Brain microvascular endothelial cell (primary cell): ENCODE measurements at places on chromosomes 11 and 22.
A peak's percentile ranks its signal among the peaks of the same experiment; 100 is the strongest.

DNA sequence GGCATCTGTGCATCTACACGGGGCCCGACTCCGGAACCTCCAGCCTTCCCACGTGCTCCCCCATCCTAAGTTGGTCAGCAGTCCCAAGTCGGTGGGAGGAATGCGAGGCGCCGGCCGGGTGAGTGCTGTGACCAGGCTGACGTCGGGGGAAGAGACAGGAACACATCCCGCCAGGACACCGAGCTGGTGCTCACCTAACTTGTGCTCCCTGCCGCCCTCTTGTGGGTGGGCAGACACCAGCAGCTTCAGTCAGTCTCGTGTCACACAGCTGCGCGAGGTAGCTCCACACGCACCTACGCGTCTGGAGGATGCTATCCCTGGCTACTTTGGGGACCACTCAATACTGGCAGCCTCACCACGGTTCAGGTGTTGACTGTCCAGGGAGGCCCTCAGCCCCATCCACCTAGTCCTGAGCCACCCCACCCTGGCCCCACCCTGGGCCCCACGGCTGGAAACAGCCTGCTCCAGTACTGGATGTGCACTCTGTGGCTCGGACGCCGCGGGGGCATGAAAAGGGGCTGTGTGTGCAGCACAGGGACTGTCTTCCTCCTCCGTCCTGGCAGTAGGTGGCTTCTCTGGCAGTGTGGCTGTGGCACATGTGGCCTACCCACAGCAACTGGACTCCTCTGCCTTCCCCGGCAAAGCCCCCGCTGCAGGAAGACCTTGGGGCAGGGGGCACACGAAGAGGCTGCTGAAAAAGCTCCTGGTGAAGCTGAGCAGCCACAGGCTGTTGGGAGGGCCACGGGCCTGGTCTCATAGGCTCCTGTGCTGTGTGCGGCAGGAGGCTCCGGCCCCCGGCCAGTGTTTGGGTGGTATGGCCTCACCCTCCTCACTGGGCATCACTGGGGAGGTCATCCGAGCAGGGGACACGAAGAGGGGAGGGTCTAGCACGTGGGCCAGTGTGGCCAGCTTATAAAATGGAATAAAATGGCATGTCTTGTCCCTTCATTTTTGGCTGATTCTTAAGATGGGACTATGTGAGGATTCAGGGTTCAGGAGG lies 11.2 kb upstream of the BID start:
- no peak for DNase-seq

- no peak for DNase-seq
Measured at GRCh38 chr11:43872995-43873394, 7.6 kb upstream of the ALKBH3 start.

DNA sequence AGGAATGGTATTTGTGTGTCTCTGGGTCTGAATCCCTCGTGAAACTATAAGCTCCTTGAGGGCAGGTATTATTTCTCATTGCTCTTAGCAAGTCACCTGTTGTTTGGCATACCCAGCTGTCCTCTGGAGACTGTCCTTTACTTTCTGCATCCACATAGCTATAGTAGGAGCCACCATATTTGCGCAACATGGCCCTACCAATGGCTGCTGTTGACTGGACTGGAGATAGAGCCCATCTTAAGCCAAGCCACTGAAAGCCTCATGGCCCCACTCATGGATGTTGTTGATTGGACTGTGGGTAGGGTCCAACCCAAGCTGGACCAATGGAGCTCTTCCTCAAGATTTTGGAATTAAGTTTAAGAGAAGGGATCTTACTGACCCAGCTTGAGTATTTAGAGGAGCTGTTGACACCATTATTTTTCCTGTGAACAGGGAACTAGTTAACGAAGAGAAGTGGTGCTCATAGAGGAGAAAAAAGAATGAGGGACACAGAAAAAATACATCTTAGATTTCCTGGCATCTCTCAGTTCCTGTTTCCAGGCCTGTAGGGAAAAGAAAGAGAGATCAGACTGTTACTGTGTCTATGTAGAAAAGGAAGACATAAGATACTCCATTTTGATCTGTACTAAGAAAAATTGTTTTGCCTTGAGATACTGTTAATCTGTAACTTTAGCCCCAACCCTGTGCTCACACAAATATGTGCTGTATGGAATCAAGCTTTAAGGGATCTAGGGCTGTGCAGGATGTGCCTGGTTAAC lies 47.2 kb downstream of the LRRC74B start:
- DNase-seq, result no peak

- no peak for DNase-seq
Measured at GRCh38 chr22:46444390-46444854, 93.0 kb downstream of the CELSR1 start.

DNA sequence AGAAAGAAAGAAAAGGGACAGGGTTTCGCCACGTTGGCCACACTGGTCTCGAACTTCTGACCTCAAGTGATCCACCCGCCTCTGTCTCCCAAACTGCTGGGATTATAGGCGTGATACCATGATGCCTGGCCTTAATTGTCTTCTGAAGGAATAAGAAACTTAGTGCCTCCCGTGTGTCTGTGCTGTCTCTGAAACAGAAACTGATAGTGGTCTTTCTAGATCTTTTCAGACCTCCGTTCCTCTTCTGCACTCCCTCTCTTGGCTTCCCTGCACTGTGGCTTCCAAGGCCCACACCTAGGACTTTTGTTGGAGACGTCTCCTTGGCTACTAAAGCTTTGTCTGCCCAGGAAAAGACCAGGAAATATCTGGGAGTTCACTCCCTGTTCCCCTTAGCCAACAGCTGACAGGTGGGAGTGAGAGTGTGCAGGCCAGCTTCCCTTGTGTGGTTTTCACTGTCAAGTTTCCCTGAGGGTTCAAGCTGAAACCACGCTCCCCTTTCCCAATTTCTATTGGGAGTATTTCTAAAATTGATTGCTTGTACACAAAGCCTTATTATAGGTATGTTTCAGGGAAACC lies 10.1 kb upstream of the HTR3B start:
- no peak for DNase-seq

DNA sequence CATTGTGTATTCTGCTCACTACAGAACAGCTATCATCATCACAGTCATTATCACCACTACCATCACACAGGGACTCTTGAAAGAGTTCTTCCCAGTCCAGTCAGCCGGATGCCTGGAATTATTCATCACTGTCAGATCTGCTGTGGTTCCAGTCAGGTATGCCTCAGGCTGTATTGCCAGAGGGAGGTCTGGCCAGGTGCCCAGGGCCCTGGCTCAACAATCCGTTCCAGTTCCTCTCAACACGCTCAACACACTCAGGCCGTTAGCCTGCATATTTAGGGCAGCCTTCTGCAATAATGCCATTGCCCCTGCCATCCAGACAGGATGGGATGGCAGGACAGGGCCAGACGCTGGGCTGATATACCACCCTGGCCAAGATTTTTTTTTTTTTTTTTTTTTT lies 28.6 kb upstream of the RASL10A start:
- peak; percentile 90 for DNase-seq

DNA sequence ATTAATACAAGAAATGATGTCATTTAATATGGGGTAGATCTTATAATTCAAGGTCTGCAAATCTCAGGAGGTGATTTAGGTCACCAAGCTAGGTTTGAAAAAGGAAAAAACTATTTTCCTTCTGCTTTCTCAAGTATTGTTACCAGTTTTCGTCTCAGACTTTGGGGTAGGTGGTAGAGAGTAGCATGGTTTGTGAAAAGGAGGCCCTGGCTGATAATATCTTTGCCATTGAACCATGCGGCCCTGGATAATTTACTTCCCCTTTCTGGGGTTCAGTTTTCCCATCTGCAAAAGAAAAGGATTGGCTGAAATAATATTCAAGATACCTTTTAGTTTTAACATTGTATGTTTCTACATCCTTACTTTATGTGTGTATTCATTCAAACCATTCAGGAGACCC lies 92.1 kb downstream of the WNT11 start:
- no peak for DNase-seq

- no peak for DNase-seq
Measured at GRCh38 chr11:122360875-122361274, 244.9 kb upstream of the BLID start.

DNA sequence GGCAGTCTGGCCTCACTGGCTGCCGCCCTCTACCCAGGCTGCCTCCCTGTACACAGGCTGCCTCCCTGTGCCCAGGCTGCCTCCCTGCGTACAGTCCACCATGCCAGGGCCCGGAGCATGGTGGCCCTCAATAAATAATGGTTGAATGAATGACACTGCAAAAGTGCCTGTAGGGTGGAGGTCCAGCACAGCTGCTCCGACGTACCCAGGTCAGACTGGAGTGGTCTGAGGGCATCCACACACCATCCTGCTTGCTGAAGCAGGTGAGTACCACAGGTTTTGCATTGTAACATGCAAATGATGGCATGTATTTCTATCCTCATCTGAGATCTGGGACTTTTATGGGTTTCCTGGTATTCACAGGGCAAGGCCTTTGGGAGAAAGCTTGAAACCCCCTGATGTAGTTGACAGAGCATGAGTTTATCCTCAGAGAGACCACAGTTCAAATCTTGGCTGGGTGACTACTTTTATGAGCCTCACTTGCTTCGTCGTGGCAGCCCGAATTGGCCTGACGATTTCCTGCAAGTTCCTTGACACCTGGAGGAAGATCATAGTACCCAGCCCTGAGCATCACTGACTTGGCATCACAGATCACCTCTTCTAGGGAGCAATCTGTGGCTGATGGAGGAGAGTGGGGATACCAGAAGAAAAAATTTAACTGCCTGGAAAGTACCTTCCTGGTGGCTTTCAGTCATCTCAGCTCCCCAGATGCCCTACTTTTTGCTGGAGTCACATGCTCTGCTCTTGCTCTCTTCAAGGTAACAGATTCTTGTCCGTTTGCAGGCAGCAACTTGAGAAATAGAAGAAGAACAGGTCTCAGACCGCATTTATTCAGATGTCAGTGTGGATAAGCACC lies 16.0 kb upstream of the CYB5R3 start:
- no peak for DNase-seq

DNA sequence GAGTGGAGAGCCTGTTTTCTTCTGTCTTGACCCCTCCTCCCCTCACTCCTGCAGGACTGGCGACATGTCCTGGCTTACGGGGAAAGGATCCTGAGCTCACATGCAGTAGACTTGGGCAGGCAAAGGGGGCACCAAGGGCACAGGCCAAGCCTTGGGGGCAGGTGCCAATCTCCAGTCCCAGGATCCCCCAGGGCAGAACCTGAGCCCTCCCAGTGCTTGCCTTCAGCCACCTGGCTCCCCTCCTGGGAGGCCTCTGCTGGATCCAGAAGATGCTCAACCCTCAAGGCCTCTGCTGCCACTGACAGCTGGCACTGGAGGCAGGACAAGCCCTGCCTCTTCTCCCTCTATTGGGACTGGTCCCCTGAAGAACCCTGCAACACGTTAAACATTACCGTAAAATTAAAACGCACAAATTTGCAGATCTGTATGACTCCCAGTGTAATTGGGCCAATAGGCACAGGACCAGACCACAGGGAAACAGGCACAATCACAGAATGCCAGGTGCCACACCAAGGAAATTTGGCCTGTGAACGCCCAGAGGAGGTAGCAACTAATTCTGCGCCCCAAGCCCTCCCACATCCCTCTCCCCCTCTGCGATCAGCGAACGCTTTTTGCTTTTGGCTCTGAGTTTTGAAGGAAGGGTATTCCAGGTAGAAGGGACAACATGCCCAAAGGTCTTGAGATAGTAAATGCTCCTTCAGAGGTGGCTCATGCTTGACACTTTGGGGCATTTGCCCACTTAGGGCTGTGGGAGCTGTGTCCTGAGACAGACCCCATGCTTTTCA lies 967 bp upstream of the LZTR1 start:
- DNase-seq, result no peak

GRCh38 chr22:45897736-45898135 lies 79.2 kb downstream of the WNT7B start:
- DNase-seq, result no peak

DNA sequence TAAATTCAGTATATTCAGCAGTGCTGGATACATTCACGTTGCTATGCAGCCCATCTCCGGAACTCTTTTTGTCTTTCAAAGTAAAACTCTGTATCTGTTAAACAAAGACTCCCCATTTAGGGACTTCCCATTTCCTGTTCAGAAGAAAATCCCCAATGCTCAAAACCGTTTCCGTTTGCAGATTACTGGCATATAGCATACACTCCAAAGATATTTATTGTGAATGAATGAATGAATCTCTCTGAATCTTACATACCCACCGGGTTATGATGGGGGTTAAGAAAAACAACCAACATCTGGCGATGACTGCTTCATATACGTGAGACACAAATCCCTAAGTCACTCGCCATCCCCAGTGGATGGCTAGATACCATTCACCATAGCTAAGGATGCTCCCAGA lies 1.6 kb downstream of the THY1 start:
- DNase-seq, result no peak

DNA sequence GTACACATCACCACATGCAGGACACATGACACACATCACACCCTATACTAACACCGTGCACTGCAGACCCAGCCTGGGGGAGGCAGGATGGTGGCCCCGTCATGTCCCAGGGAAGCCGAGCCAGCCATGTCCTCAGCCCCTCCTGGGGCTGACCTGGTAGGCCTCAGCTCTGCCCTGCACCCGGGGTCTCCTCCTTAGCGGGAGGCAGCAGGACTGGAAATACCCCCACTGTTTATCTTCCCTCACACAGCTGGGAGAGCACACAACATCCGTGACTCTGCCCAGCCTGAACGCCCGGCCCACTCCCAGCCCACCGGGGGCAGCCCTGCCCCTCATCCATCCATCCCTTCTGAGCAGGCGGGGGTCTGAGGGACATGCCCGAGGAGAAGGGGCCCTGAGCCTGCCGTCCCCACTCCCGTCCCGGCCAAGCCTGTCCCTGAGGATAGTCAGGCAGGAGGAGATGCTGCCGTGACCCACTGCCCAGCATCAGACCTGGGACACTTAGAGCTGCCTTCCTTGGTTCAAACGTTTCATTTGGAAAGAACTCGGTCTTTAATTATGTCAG lies 945.0 kb downstream of the BRD1 start:
- DNase-seq, result no peak

DNA sequence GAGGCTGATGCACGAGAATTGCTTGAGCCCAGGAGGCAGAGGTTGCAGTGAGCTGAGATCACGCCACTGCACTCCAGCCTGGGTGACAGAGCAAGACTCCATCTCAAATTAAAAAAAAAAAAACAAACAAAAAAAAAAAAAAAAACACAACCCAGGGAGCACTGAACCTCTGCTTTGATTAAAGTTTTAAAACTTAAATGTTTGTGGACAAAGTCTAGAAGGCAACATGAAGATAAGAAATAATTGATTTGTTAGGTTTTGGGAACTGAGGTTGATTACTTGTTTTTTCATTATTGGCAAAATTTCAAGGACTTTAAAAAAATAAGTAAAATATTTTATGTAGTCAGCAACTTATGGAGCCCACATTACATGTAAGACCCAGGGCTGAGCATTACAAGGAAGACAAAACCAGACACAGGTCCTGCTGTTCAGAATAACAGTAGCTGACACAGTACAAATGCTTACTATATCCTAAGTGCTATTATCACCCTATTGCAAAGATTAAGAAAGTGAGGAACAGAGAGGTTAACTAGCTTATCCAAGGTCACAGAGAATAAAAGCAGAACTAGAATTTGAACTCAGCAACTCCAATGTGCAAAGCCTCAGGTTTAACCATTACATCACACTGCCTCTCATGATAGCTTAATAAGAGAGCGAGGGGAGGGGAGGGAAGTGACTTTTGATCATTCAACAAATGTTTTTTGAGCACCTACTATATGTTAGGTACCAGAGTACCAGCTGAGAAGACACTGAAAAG lies 2.3 kb upstream of the CRY2 start:
- DNase-seq, result no peak

- no peak for DNase-seq
Measured at GRCh38 chr11:122098261-122098980, 17.6 kb downstream of the BLID start.
